ENCODE measurements at places on chromosomes 5 and 9.

DNA sequence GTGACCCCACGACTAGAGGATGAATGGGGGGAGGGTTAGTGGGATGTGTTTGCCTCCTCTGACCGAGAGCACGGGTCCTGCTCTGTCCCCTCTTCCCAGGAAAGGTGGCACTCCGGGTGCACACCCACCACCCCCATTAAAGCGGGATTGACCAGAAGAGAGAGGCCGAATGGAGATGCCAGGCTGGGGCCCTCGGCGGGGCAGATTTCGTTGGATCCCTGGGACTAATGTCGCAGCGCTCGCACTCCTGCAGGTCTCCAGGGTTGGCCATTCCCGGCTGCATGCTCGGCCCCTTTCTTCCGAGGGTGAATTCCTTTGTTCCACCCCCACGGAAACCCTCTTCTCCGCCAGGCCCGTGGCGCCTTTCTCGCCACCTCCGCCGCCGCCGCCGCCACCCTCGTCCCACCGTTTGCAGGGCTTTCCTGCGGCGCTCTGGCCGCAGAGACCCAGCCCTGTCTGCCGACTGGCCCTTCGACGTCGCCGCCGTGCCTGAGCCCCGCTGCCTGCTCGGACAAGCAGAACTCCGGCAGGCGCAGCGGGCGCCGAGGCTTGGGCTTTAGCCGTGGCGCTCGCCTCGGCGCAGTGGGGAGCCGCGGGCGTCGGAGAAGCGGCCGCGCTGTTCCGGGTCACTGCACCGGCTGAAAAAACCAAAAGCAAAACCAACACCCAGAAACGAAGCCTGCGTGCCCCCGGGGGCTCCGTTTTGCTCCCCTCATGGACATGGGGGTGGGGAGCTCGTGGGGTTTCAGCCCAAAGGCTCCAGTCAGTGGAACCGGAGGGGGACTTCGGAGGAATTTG lies 11.8 kb downstream of the LMX1B start:
- no peak for DNase-seq

DNA sequence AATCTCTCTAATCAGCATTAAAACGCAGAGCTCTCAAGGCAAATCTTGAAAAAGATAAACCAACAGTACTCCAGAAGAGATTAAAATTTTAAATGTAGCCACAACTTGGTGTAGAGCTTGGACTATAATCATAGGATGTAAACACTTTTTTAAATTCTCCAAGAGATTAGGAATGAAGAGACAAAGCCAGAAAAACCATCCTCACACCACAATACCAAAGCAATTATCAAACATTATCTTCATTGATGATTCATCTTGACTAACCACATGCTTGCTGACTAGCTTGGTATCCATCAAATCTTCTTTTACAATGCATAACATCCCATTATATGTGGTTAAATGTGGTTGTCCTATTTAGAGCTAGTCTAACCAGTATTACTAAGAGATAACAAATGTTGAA lies 815.1 kb downstream of the TLE1 start:
- no peak for DNase-seq

GRCh38 chr9:78543353-78543752 lies 246.4 kb downstream of the PSAT1 start:
- no peak for DNase-seq

GRCh38 chr9:131835151-131835910 lies 95.5 kb upstream of the RAPGEF1 start:
- no peak for DNase-seq

DNA sequence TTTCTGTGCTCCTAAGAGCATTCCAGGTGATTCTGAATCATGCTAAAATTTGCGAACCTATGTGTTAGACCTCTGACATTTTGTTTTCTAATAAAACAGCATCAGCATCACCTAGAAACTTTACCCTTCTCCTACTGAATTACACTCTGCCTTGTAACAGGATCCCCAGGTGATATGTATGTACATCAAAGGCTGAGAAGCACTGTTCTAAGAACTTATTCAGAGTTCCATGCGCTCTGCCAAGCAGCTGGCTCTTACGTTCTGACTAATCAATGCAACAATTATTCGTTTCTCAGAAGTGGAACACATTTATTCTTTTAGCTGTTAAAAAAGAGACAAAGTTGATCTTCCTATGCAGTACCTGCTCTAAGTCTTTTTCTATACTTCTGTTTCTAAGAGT lies 228.6 kb downstream of the SLF1 start:
- DNase-seq = no peak

DNA sequence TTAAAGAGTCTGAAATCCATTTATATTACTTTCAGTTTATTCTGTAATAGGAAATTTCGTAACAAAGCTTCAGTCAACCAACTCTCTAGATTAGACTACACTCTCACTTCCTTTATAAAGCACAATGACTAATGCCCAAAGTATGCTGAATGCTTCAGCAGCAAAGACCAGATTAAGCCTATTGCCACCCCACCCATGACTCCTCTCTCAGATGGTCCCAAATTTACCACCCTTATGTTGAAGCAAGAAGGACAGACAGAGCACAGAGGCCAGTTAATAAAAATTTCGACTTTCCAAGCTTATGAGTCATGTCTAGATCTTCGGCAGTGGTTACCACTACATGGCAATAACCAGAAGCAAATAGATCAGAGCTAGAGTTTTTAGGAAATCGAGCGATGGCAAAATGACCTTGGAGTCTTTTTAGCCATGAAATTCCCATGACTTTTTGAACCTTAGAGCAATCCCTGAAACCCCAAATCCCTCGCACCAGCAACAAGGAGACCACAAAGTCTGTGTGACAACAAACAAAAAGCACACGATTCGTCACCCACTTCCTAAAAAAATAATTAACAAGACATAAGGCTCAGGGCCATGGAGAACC lies 287.8 kb upstream of the RASA1 start:
- DNase-seq = no peak

DNA sequence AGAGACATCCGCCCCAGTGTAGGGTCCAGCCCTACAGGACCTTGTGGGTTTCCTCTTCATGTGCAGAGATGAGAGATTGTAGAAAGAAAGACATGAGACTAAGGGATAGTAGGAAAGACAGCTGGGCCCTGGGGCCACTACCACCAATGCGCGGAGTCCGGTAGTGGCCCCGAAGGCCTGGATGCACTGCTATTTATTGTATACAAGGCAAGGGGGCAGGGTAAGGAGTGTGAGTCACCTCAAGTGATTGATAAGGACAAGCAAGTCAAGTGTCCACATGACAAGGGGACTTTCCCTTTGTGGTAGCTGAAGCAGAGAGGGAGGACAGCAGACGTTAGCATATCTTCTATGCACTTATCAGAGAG lies 6.2 kb upstream of the TMEM141 start:
- DNase-seq = no peak

DNA sequence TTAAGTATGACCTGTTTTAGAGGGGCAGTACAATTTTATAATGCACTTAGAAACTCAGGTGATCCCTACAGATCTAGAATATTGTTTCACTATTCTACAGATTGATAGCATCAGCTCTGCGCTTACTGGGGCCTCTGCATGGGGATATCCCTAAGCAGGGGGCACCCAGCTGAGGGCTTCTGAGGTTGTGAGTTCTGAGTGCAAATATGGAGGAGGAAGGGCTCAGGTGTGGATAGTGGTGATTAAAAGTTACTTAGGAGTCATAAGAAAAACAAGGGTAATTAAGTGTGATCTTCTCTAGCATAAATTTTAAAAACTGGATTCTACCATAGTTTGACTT lies 274.4 kb downstream of the EFNA5 start:
- no peak for DNase-seq

DNA sequence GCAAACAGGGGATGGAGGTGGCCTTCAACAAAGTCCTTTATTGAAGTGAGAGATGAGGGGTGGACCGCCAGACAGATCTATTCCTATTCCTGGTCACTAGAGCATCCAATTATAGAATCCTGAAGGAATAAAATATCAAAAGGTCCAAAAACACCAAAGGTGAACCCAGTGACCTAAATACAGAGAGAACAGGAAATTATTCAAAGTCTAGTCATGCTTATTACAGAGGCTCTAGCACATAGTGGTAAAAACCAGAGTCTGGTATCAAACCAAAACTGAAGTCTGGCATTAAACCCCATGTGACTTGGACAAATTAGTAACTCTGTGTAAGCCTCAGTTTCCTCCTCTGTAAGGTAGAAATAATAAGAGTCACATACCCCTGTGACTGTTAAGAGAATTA lies 100.5 kb upstream of the SNX2 start:
- no peak for DNase-seq

DNA sequence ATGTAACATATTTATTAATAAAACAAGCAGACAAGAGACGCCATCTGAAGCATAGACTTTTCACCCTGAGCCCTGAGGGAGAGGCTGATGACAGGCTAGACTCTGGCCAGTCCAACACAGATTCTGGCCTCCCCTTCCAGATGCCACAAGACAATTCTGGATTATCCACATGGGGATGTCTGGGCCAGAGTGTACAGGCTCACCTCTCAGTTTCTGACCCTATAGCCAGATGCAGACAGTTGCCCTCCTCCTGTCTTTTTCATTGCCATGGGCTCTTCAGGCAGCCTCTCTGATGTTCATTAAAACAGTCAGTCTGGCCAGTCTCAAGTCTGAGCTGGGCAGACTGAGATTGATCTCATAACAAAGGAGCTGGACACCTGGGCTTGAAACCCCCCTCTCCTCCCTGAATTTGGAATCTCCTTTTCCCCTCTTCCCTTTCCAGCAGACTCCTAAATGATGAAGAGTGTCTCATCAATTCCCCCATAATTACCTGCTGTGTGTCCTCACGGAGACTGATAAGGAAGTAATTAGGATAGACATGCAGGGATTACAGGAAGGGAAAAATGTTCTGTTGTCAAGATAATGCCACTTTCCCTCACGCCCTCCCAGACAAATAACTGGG lies 89.6 kb downstream of the ASTN2 start:
- no peak for DNase-seq

DNA sequence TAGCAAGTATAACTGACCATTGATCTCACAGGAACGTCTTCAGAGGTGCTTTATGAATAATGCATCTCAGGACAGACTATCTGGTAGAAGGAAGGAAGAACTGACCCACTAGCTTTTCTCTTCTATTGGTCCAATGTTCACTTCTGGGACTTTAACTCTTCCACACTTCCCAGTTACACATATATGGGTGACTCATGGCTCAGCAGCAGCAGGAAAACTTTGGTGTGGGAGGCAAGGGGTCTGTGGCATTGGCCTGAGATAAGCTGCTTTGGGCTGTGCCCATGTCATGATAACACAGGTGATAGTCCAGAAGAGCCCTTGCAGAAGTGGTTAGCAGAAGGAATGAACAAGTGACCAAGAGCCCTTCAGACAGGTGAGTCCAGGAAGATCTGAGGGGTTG lies 148.8 kb downstream of the RAB3C start:
- DNase-seq = no peak

GRCh38 chr9:110131499-110131898 lies 76.5 kb downstream of the C9orf152 start:
- DNase-seq = no peak

GRCh38 chr5:181248277-181248676 lies 4.6 kb upstream of the RACK1 start:
- no peak for DNase-seq

DNA sequence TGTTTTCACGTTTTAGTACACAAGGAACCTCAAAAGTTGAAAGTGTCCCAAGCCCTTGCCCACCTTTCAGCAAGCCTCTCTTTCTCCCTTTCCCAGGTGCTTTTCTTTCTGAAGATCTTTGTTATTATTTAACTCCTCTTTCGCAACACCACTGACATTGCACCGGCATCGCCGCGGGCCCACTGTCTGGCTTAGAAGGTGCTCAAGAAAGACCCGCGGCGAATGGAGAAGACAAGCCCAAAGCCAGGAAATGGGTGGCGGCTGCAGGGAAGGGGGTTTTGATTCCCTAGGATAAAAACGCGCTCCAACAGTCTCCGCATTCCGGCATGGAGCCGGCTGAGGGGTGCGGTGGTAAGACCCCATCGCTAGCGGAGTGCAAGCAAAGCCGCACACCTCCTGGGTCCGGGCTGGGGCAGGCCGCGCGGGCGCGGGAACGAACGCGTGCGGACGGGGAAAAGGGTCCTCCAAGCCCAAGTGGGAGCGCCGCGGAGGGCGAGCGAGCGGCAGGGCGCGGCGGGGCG lies 404 bp upstream of the AFAP1L1 start:
- DNase-seq = no peak

DNA sequence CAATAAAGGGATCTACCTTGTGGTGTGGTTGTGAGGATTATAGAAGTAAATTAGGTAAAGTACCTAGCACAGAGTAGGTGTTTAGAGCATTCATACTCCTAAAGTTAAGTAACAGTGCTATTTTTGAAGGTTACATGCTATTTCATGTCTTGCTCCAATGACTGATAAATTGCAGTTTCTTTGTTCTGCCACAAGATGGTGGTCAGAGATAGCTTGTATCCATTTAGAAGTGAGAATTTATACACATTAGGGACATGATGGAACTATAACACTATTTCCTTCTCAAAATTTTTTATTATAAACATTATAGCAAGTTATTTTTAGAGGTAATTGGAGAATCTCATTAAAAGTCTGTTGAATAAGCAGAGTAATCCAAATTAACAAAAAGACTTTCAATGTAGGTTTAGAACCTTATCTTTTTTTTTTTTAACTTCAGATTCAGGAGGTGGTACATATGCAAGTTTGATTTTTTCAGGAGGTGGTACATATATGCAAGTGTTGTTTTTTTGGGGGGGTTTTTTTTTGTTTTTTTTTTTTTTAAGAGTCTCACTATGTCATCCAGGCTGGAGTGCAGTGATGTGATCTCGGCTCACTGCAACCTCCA lies 17.1 kb downstream of the MTREX start:
- no peak for DNase-seq

DNA sequence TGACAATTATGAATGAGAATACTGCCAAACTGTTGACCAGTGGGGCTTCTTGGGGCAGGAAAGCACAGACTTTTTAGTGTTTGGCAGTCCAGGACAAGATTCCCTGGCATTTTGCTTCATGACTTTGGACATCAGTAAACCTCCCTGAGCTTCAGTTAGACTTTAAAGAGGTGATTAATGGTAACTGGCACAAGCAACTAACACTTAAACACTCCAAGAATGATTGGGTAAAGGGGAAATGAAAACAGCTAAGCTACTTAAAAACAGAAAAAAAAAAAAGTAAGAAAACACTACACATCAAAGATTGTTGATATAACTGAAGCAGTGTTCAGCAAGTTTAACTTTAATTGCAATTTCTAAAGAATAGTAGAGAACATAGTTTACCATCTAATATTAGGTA lies 13.4 kb downstream of the PAIP1 start:
- DNase-seq = no peak

- no peak for DNase-seq
Measured at GRCh38 chr5:163379298-163380155, 57.9 kb upstream of the CCNG1 start.
